ENCODE measurements at places on chromosomes 2 and 18.

DNA sequence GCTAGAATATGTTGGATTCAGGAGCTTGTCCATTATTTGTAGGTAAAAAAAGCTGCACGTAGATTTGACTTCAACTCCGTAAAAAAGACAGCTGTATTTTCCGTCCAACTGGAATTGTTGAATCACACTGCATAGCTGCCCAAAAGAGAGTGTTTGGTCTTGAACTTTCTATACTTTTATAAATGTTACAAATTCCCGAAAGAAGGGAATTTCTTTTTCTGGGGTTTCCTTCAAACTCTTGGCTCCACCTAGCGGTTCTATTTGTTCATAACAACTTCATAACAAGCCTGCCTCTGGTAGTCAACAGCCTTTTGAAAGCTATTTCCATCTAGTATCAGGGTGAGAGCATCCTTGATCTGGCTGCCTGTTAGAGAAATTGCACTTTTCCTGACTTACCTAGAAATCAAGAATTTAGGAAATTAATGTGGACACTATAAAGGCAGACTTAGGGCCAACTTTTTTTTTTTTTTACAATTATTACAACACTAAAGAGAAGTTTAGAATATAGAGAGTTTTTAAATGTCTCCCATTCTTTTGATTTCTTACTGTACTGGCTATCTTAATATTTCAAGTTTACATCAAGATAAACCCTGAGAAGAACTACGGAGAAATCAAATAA, 48.1 kb downstream of the TMEM185B start:
- H3K27me3 ChIP-seq = no peaks in the 10 kb centered on the region
- peaks cover 10% of the 10 kb centered on the region for H3K4me1 ChIP-seq
- no peak overlapping the region for H3K4me3 ChIP-seq

GRCh38 chr2:55408918-55409868, 10.5 kb downstream of the CCDC88A start:
- H3K4me1 ChIP-seq = peaks cover 4% of the 10 kb centered on the region
- DNase-seq = no peak
- no peak overlapping the region for H3K27ac ChIP-seq
- peaks cover 13% of the 10 kb centered on the region for H3K36me3 ChIP-seq
- no peak overlapping the region for H3K4me3 ChIP-seq
- no peaks in the 10 kb centered on the region for H3K27me3 ChIP-seq

GRCh38 chr2:232139786-232140562, 178.5 kb downstream of the DIS3L2 start:
- H3K27me3 ChIP-seq = no peaks in the 10 kb centered on the region
- H3K4me1 ChIP-seq = no peaks in the 10 kb centered on the region
- no peak overlapping the region for H3K4me3 ChIP-seq
- DNase-seq = no peak
- no peaks in the 10 kb centered on the region for H3K36me3 ChIP-seq

DNA sequence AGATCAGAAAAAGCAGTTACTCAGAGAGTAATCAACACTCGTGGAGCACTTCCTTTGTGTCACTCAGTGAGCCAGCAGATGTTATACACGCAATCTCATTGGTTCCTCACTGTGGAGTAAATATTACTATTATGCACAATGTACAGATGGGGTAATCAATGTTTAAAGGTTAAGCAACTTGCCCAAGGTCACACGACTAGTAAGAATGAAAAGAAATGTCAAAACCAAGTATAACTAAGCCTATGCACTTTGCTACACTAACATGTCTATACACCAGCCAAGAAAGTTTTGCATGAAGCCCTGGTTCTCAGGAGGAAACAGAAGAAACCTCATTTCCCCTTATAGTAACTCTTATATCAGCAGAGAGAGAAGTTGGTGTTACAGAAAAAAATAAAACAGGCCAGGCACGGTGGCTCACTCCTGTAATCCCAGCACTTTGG, 5.4 kb downstream of the METTL21A start:
- H3K27me3 ChIP-seq = no peaks in the 10 kb centered on the region
- peaks cover 18% of the 10 kb centered on the region for H3K36me3 ChIP-seq
- H3K27ac ChIP-seq = no peak overlapping the region
- peaks cover 10% of the 10 kb centered on the region for H3K4me1 ChIP-seq
- H3K4me3 ChIP-seq = no peak overlapping the region

- H3K4me1 ChIP-seq = no peaks in the 10 kb centered on the region
- H3K27ac ChIP-seq = no peak overlapping the region
- H3K27me3 ChIP-seq = no peaks in the 10 kb centered on the region
- H3K36me3 ChIP-seq = no peaks in the 10 kb centered on the region
- DNase-seq = no peak
Measured at GRCh38 chr2:228318218-228318617, 136.7 kb upstream of the SPHKAP start.

- DNase-seq = peak; percentile 91
- peak overlapping the region; percentile 96 for H3K4me3 ChIP-seq
- peaks cover 11% of the 10 kb centered on the region for H3K36me3 ChIP-seq
- no peaks in the 10 kb centered on the region for H3K27me3 ChIP-seq
- H3K27ac ChIP-seq = peak overlapping the region; percentile 100
- peaks cover 62% of the 10 kb centered on the region for H3K4me1 ChIP-seq
Measured at GRCh38 chr2:218397820-218398436, 1.7 kb upstream of the CTDSP1 start.

- DNase-seq = no peak
- no peak overlapping the region for H3K4me3 ChIP-seq
- H3K27me3 ChIP-seq = no peaks in the 10 kb centered on the region
Measured at GRCh38 chr18:10379522-10379921, 74.9 kb upstream of the APCDD1 start.

DNA sequence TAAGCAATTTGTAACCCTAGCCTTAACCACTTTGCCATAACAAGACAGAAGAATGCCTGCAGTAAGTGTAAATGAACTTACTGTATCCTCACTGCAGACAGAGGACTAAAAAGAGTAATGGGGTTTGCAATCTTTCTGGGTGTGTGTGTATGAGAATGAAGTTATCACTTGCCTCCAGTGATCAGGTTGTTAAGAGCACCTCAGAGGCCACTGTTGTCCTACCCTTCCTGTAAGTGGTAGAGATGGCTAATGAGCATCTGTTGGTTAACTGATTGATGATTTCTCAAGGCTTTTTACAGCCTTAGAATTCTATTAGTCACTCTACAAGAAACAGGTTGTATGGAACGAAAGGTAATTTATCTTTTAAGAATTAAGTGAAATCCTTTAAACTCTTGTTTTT, 27.6 kb upstream of the GTF2A1L start:
- no peak for DNase-seq
- H3K27me3 ChIP-seq = no peaks in the 10 kb centered on the region
- H3K27ac ChIP-seq = no peak overlapping the region
- H3K4me1 ChIP-seq = no peaks in the 10 kb centered on the region
- no peak overlapping the region for H3K4me3 ChIP-seq

GRCh38 chr2:241724975-241725870, 9.2 kb upstream of the D2HGDH start:
- H3K4me1 ChIP-seq = no peaks in the 10 kb centered on the region
- H3K27ac ChIP-seq = no peak overlapping the region
- no peaks in the 10 kb centered on the region for H3K27me3 ChIP-seq
- no peak for DNase-seq
- no peak overlapping the region for H3K4me3 ChIP-seq
- H3K36me3 ChIP-seq = peaks cover 58% of the 10 kb centered on the region

DNA sequence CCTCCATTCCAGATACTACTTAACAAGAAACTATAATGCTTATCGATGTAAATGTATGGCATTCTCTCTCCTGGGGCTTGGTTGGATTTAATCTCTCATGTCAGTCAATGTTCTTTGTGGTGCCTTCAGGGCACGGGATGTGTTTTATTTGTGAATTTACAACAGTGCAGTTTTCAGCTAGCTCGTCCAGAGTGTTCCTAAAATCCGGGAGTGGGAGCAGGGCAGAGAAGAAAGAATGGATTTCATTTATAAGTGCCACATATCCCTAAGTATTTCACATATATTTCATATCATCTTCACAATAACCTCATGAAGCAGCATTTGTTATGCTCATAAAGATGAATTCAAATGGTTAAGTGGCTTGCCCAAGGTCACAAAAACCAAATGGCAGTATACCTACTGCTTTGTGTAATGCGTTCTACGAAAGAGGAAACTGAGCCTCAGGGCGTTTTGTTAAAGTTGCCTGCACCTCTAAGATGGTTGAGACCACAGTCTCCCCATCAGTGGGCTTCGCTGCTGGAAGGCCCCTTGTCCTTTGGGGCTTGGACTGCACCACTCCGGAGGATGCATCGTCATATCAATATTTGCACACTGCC, 134.7 kb upstream of the MGAT5 start:
- peak overlapping the region; percentile 98 for H3K4me3 ChIP-seq
- H3K4me1 ChIP-seq = peaks cover 44% of the 10 kb centered on the region
- H3K27me3 ChIP-seq = no peaks in the 10 kb centered on the region

- no peaks in the 10 kb centered on the region for H3K36me3 ChIP-seq
- no peak overlapping the region for H3K4me3 ChIP-seq
- H3K4me1 ChIP-seq = peaks cover 26% of the 10 kb centered on the region
- H3K27me3 ChIP-seq = no peaks in the 10 kb centered on the region
- no peak for DNase-seq
- peak overlapping the region; percentile 61 for H3K27ac ChIP-seq
Measured at GRCh38 chr18:22977847-22978701, 44.9 kb downstream of the RBBP8 start.

GRCh38 chr18:44920441-44920840, 239.8 kb downstream of the SETBP1 start:
- no peaks in the 10 kb centered on the region for H3K36me3 ChIP-seq
- H3K27ac ChIP-seq = no peak overlapping the region
- no peaks in the 10 kb centered on the region for H3K27me3 ChIP-seq
- no peak for DNase-seq
- no peak overlapping the region for H3K4me3 ChIP-seq

- peaks cover 33% of the 10 kb centered on the region for H3K27me3 ChIP-seq
- H3K4me1 ChIP-seq = no peaks in the 10 kb centered on the region
- H3K36me3 ChIP-seq = no peaks in the 10 kb centered on the region
Measured at GRCh38 chr2:110791435-110791834, 59.1 kb downstream of the ACOXL start.

DNA sequence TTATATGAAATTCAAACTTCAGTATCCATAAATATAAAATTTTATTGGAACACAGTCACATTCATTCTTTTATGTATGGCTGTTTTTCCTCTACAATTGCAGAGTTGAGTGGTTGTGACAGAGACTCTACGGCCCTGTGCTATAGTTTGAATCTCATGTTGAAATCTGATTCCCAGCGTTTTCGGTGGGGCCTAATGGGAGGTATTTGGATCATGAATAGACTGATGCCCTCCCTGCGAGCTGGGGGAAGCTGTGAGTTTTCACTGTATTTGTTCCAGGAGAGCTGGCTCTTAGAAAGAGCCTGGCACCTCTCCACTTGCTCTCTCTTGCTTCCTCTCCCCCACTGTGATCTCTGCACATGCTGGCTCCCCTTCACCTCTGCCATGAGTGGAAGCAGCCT, 1.7 kb downstream of the PFN4 start:
- peaks cover 12% of the 10 kb centered on the region for H3K4me1 ChIP-seq
- H3K27me3 ChIP-seq = no peaks in the 10 kb centered on the region
- no peak overlapping the region for H3K4me3 ChIP-seq
- no peak for DNase-seq

DNA sequence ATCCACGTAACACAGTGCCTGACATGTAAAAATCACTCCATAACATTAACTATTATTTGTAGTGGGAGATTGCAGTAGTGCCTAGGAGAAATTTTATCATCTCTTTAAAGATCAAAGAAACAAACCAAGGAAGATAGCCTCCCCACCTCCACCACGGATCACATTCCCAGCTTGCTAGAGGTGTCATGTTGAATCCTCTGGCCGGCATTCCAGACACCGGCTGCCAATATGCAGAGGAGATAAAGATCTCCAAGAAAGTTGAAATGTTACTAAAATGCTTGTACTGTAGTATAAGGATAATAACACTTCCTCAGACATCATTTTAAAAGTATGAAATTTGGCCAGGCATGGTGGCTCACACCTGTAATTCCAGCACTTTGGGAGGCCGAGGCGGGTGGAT, 6.1 kb upstream of the ATG16L1 start:
- no peak for DNase-seq
- H3K4me1 ChIP-seq = peaks cover 3% of the 10 kb centered on the region
- H3K27ac ChIP-seq = no peak overlapping the region
- no peaks in the 10 kb centered on the region for H3K36me3 ChIP-seq
- no peak overlapping the region for H3K4me3 ChIP-seq

DNA sequence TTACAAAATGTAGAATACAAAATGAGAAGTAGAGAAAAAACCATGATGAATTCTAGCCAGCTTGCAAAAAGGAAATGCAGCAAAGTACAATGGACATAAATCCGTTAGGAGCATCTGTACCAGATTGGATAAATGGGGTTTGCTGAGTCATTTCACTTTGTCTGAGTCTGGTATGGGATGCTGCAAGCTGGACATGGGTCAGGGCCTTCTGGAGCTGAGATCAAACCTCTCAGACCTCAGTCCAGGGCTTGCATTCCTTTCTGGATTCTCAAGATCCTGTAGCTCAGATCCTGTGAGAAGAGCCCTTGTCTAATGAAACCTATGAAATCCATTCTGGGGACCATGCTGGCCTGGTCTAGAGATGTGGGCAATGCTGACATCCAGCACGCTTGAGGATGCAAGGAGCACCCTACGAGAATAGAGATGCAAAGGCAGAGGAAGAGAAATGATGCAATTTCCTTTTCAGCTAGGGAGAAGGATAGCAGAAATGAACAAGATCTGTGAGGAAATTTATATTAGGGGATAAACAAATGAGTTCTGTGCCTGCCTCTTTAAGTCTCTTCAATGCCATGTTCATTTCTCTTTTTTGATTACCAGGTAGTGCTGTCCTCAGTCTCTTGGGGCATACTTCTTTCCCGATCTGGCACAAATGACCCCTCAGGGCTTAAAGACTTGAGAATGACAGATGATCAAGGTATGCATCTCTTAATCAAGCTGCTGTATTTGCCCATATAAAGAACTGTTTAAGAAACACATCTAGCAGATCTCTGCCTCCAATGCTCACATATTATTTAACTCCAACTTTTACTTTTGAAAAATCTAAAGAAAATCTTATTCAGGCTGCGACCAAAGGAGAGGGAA, 230.4 kb downstream of the MEIS1 start:
- no peak for DNase-seq
- no peak overlapping the region for H3K27ac ChIP-seq

DNA sequence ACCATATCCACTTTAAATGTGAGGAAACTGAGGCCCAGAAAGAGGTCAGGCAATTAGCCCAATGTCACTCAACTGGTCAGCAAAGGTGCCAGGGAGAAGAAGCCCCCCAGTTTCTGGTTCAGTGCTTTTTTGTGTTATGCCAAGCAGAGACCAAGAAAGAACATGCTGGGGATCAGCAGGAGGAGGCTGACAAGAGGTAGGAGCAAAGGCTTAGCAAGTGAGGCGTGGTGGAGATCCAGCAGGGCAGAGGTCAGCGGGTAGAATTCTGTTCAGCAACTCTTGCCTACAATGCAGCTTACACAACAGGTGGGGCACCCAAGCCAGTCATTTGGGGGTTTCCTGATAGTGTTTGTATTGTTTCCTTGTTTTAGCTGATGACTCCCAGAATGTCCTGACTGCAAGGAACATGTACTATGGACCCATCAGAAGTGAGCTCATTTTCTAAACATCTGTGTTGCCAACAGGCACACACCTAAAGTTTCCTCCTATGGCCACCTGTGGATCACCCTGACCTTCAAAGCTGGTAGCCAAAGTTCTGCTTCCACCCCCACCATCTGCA, 28.2 kb downstream of the LPIN2 start:
- DNase-seq = no peak
- H3K27ac ChIP-seq = no peak overlapping the region
- H3K4me1 ChIP-seq = peaks cover 31% of the 10 kb centered on the region
- H3K36me3 ChIP-seq = no peaks in the 10 kb centered on the region
- no peaks in the 10 kb centered on the region for H3K27me3 ChIP-seq
- no peak overlapping the region for H3K4me3 ChIP-seq
